ENCODE measurements at places on chromosomes 6 and 20. TPM values are rescaled to one million over a fixed set of nuclear protein-coding genes. Genes with fewer than 3 reads are reported as not detected.

Gene CD93
- total RNA-seq: not detected

Gene DSTN
- 166 TPM for total RNA-seq

Gene EPPIN
- total RNA-seq: not detected

Gene KIF25
- 0.15 TPM for total RNA-seq

Gene PLA2G7
- not detected for total RNA-seq

Gene ETV7
- total RNA-seq: 0.30 TPM

Gene MLN
- not detected for total RNA-seq

Gene NMBR
- total RNA-seq: 0.15 TPM

Gene ASF1A
- total RNA-seq: 14.1 TPM

Gene HSPA1L
- total RNA-seq: 0.50 TPM
